ENCODE measurements at places on chromosomes 2 and 18. TPM values are rescaled to one million over a fixed set of nuclear protein-coding genes. Genes with fewer than 3 reads are reported as not detected.

DNA sequence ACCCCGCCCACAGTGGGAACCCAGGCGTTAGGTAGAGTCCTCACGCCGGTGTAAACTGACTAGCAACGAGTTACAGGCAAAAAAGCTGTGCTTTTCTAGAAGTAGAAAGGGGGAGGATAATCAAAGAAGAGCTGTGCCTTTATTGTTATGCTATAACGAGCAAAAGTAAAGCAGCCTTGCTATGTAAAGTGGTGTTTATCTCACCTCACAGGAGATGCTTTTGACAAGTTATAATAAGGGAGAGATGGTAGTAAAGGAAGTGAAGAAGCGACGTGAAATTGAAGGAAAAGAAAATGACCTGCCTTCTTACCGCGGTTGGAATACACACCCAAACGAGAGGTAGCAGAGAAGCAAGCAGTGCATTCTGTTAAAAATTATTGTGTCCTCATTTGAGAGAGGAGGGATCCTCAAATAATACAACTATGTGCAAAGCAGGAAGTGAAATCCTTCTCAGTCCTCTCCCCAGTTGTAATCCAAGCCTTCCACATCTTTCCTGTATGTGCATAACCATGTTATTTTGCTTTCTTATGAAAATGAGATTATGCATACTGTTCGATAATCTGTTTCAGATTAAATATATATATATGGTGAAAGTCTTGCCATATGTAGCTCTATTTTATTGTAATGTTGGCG, 962 bp downstream of the TANK start:
- DNase-seq: no peak

GRCh38 chr2:113117541-113118262, 9.7 kb upstream of the IL1RN start:
- DNase-seq: no peak

DNA sequence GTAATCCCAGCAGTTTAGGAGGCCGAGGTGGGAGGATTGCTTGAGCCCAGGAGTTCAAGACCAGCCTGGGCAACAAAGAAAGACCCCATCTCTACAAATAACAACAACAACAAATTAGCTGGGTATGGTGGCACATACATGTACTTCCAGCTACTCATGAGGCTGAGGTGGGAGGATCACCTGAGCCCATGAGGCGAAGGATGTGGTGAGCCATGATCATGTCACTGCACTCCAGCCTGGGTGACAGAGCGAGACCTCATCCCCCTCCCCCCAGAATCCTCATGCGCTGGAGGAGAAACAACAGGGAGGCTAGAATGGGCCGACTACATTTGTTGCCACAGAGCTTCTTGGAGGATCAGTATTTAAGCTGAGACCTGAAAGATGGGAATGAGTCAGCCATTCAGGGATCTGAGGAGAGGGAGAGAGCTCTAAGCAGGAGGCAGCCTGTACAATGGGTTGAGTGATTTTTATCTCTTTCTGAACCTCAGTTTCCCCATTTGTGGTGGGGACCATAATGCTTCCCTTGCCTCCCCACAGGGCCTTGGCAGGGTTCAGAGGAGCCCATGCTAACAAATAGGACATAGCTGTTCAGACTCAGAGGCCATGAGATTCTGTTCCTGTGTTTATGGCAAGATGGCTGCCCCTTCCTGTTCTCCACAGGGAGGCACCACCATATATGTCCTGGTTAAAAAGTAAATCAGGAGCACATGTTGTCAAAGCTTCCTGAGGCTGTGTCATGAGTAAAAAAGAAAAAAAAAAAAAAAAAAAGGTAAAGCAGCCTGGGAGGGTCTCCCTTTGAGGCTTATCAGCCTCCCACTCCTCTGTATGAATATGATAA, 131.4 kb upstream of the HAAO start:
- DNase-seq: no peak

- DNase-seq: no peak
These were observed 81.0 kb downstream of the APLF start for GRCh38 chr2:68548396-68548795.

DNA sequence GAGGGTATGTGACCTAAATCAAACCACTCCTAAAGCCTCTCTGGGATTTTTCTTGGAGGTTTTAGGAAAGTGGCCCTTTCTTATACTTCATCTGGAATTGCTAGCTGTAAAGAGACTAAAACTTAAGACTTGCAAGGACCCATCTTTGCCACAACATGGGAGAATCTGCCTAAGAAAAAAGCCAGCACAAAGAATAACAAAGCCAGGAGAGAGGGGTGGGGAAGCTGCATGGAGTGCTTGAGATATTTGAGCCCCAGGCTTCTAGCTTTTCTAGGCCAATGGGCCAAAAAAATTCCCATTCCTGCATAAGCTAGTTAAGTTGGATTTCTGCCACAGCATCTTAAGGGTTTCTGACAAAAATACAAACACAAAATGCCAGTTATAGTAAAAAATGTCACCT, 38.5 kb upstream of the LYPD6 start:
- no peak for DNase-seq

PRSS56 gene
- total RNA-seq: not detected

SP5 gene
- total RNA-seq: 0.92 TPM

CCDC74A gene
- 1.1 TPM for total RNA-seq

CD302 gene
- 10.8 TPM for total RNA-seq

IL1RN gene
- total RNA-seq: 0.59 TPM

TXNDC2 gene
- not detected for total RNA-seq
